ENCODE measurements at places on chromosomes 16 and 17.

GRCh38 chr16:82331397-82331796, 161.4 kb upstream of the MPHOSPH6 start:
- no peak for DNase-seq

- DNase-seq, result no peak
These were observed 30.3 kb upstream of the CDH15 start for GRCh38 chr16:89140981-89141883.

DNA sequence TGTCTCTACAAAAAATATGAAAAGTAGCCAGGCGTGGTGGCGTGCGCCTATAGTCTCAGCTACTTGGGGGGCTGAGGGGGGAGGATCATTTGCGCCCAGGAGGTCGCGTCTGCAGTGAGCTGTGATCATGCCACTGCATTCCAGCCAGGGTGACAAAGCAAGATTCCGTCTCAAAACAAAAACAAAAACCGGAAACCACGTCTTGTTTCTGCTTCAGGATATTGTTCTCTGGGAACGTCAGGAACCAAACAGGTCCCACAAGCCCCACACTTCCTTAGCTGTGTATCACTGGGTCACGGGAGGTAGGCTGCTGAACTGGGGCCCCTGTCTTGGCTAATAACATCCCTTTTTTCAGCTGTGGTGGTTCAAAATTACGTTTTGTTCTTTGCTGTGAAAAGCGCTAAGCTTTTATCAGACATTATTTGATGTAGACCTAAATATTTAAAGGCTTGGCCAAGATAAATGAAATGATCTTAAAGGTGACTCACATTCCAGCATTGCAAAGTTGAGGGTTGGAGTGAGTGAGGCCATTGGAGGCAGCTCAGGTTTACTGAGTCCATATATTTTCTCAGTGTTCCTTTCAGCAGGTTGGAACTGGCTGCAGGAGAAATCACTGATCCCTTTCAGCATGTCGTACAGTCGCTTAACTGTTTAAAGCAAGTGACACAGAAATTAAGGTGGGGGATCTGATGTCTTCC, 16.4 kb upstream of the SEC14L1 start:
- no peak for DNase-seq

DNA sequence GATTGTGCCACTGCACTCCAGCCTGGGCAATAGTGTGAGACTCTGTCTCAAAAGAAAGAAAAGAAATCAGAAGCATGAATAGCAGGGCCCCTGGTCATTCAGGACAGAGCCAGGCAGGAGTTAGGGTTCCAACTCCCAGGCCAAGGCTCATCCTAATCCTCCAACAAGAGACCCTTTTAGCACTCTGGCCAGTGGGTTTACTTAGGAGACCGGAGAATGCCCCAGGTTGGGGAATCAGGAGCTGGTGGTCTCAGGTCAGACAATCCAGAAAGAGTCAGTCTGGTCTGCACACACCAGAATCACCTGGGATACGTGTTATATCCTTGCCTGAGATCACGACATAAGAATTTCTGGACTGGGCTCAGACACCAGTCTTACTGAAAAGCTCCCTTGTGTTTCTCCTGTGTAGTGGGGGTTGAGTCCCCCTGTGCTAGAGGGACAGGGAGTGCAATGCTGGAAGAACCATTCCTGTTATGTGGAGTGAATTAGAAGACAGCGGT, 48.7 kb downstream of the CCDC42 start:
- no peak for DNase-seq

- no peak for DNase-seq
These were observed 265.1 kb downstream of the WWOX start for GRCh38 chr16:78364556-78364880.

GRCh38 chr16:79429381-79430190, 171.0 kb downstream of the MAF start:
- DNase-seq, result no peak

DNA sequence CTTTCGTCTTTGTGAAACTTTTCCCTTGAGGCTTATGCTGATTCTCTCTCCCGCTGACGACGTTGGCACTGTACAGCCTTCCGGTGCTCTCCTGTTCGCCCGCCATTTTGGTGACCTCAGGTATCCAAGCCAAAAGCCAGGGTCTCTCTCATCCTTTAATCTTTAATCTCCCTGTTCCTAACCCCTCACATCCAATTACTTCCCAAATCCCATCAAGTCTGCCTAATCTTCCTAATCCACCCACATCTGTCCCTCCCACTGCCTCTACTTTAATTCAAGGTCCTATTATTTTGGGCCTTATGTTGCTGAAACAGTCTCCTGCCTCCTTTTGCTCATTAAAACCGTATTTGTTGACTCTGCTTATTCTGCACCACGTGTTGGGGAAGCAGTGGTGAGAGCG, 7.3 kb downstream of the WRAP53 start:
- no peak for DNase-seq

DNA sequence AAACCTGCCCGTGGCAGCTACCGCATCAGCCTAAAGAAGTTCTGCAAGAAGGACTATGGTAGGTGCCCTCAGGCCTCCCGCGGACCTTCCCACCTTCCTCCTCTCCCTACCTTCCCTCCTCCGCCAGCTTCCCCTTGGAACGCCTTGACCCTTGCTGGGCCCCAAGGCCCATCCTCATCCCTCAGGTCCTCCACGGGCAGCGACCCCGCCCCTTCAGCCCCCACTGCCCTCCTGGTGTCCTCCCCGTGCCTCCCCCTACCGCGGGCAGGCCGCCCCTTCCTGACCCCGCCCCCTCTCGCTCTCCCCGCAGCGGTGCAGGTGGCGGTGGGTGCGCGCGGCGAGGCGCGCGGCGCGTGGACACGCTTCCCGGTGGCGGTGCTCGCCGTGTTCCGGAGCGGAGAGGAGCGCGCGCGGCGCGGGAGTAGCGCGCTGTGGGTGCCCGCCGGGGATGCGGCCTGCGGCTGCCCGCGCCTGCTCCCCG, 1.4 kb upstream of the TBC1D24 start:
- no peak for DNase-seq

Measured in activated CD4-positive, alpha-beta T cell treated with anti-CD3 and anti-CD28 coated beads, Interleukin-10, Interleukin-2, amounts not matched to agents 100 ng/mL and 50 ng/mL, durations not matched to agents 16 hours and 8 hours (primary cell).